ENCODE measurements at places on chromosomes 5 and 9. TPM values are rescaled to one million over a fixed set of nuclear protein-coding genes. Genes with fewer than 3 reads are reported as not detected.
A peak's percentile ranks its signal among the peaks of the same experiment; 100 is the strongest.

DNA sequence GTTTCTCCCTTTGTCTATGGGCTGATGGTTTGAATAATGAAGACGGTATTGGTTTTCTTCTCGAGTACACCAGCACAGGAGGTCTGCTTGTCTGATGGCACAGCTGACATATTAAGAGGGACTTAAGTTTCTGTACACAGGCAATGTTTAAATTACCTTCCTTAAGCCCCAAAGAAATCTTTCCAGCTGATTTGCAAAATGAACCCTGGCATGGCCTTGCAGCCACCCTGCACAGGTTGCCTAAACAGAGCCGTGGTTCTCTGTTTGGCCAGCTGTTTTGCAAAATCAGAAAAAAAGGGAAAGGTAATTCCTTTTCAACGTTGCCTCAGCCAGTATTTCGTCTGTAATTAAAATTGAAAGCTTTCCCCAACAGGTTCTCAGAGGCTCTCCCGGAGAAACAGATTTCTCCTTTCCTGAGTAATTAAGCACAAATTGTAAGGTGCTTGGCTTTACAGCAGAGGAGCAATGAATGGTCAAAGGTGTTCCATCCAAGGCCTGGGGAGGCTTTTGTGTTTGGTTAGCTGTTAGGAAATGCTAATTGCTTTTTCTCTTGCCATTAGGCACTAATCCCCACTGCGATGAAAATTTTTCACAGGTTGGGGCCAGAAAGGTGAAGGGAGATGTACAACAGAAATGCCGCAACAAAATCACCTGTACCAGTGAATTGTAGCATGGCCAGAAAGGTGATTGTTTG lies 138.9 kb downstream of the RASEF start:
- no peak for DNase-seq

GRCh38 chr9:113501129-113501686 lies 37.7 kb downstream of the RGS3 start:
- DNase-seq: no peak

GRCh38 chr5:158142156-158142555 lies 283.2 kb upstream of the CLINT1 start:
- DNase-seq: no peak

GRCh38 chr9:128882677-128883603 lies 1.0 kb downstream of the LRRC8A start:
- DNase-seq: peak; percentile 86

GRCh38 chr5:115418788-115419187 lies 122.3 kb upstream of the CCDC112 start:
- no peak for DNase-seq

- peak; percentile 51 for DNase-seq
These were observed 52.9 kb upstream of the DHFR start for GRCh38 chr5:80707645-80708044.

- DNase-seq: peak; percentile 84
These were observed 91.5 kb upstream of the NFIL3 start for GRCh38 chr9:91515074-91515687.

GRCh38 chr9:112013266-112013665 lies 116.7 kb downstream of the UGCG start:
- no peak for DNase-seq

DNA sequence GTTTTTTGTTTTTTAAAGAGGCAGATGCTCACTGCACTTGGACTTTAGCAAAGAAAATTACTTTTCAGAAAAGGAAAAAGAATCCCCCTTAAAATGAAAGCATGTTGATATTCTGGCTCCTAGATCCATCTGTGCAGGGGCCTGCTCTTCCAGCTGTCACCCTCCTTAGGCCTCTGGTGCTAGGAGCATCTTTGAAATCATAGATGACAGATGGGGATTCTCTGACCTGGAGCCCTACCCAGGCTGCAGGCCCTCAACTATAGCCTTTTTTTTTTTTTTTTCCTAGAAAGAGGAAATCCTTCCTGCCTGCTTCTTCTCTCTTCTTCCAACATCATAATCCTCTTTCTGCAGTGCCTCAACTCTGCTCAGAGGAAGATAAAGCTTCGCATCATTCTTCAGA lies 16.3 kb upstream of the DCP2 start:
- DNase-seq: no peak

GRCh38 chr9:31323726-31324444 lies 1060.6 kb upstream of the ACO1 start:
- no peak for DNase-seq

GRCh38 chr5:50813691-50814090 lies 147.3 kb downstream of the PARP8 start:
- DNase-seq: no peak

- DNase-seq: peak; percentile 38
These were observed 6.6 kb downstream of the PTGES2 start for GRCh38 chr9:128120741-128121465.

- peak; percentile 30 for DNase-seq
These were observed 468.1 kb downstream of the SPATA31D1 start for GRCh38 chr9:82456642-82457041.

- peak; percentile 94 for DNase-seq
These were observed 5.9 kb downstream of the PNPLA7 start for GRCh38 chr9:137544176-137544760.

DNA sequence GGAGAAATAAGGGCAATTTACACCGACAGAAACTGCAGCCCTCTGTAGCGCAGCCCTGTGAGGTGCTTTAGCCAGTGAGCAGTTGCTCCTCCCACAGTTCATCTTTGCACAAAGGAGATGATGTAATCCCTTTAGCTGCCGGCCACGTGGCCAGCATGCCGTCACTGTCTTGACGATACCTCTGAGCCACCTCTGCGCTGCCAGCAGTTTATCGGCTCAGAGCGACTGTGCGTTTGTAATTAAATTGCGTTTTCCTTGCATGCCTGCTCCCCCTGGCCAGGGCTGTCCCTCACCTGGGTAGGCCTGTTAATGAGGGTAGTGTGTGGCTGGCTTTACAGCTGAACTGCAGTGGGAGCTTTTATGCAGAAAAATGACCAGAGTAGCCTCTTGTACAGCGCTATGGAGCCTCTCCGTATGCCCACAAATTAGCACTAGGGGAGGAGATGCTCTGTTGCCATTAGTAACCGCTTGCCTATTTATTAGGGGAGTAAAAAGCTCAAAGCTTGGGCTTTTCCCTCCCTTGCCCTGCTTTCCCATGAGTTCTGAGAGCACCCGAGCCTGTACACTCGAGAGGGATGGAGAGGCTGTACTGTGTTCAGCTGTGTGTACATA lies 107.0 kb downstream of the TRIO start:
- DNase-seq: peak; percentile 86

DNA sequence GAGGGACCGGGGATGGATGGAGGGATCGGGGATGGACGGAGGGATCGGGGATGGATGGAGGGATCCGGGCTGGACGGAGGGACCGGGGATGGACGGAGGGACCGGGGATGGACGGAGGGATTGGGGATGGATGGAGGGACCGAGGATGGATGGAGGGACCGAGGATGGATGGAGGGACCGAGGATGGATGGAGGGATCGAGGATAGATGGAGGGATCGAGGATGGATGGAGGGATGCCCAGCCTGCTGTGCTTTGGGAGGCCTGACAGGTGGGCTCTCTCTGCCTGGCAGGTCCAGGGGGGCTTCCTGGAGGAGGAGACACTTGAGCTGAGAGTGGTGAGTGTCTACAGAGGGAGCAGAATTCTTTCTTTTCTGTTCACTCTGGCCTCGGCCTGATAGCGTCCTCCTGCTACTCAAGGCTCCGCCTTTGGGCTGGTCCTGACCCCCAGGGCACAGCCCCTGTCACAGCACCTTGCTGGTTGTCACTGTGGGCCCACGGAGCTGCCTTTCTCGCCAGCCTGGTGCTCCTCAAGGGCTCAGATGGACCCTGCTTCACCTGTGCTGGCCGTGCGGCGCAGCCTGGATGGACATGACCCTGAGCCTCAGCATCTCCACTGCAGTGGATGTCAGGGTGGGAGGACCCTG lies 42.2 kb upstream of the RNF130 start:
- DNase-seq: peak; percentile 43

- DNase-seq: no peak
These were observed 133.4 kb downstream of the GRIA1 start for GRCh38 chr5:153623751-153624450.

DNA sequence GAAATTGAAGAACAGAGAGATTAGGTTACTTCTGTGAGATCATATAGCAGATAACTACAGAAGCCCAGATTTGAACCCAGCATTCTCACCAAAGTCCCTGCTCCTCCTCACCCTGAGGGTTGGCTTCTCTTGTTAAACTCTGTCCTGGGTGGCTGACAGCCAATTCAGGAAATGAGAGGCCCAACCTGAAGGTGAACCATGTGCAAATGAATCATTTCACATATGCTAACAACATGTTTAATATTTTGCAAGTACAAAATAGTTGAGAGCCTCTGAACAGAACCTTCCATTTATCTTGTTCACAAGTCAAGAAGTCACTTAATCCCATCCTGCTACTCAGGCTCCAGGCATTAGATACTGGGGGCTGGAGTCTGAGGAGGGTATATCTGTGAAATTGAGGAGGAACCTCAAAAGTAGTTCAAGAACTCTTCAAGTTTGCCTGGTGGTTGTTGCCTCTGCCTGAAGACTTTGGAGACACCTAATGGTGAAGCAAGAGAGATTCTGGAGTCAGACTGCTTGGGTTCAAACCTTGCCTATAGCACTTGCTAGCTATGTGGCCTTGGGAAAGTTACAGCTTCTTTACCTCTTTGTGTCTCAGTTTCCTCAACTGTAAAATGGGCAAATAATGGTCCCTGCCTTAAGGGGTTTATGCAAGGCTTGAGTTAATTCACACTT lies 564.0 kb downstream of the PSAT1 start:
- peak; percentile 64 for DNase-seq

GRCh38 chr5:110258460-110259216 lies 467.8 kb downstream of the TMEM232 start:
- no peak for DNase-seq

GRCh38 chr5:52043543-52043942 lies 660.3 kb downstream of the ISL1 start:
- no peak for DNase-seq

DNA sequence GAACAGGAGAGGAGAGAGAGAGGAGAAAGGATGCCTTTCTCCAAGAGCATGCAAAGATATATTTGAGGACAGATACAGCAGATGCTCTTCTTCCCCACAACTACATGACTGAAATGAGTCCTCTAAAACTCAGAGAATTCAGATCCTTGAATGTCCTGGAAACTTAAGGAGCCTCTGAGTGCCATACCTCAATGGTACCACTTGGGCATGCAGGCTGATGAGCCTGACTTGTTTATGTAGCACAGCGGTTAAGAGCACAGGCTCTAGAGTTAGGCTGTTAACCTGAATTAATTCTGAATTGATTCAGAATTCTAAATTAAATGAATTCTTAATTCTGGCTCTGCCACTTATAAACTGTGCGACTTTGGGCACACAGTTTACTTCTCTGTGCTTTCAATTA lies 5.7 kb downstream of the PLPPR1 start:
- DNase-seq: no peak

- DNase-seq: no peak
These were observed 174.6 kb upstream of the SPEF2 start for GRCh38 chr5:35442885-35443639.

DNA sequence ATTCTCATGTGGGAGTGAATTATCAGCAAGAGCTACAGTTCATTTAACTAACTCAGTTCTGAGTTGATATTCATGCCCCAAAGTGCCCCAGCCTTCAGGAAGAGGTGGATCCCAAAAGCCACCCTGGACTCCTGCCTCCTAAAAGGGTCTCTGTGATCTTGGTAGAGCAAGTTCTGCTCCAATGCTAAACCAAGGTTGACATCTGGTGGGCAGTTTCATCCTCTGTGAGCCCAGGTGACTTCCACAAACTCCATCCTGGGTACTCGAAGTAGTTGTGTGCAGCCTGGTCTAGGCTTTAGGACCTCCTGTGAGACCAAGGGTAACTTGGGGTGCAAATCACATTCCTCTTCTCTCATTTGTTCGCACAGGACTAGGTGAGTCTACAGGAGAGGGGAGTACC lies 816.8 kb downstream of the MTRR start:
- no peak for DNase-seq

- DNase-seq: no peak
These were observed 559.0 kb upstream of the FTMT start for GRCh38 chr5:121292664-121293063.

THOC3 gene
- 22.1 TPM for total RNA-seq

DNAI1 gene
- not detected for total RNA-seq

TRIM36 gene
- 0.36 TPM for total RNA-seq

GOLGA2 gene
- total RNA-seq: 137 TPM

IL33 gene
- under 0.01 TPM for total RNA-seq

HTR1A gene
- not detected for total RNA-seq

BASP1 gene
- 242 TPM for total RNA-seq

KIF4B gene
- total RNA-seq: not detected

PCDHA9 gene
- total RNA-seq: 0.29 TPM

SPATA31D4 gene
- not detected for total RNA-seq

ARID3C gene
- total RNA-seq: not detected

PCDHA3 gene
- 0.59 TPM for total RNA-seq
